Stimulated activated CD4-positive, alpha-beta T cell treated with anti-CD3 and anti-CD28 coated beads, Interleukin-15, amount 100 ng/mL, for 48 hours (primary cell): ENCODE measurements at places on chromosomes 1 and 21.

GRCh38 chr1:229848752-229849677 lies 218.0 kb upstream of the GALNT2 start:
- no peak for DNase-seq

DNA sequence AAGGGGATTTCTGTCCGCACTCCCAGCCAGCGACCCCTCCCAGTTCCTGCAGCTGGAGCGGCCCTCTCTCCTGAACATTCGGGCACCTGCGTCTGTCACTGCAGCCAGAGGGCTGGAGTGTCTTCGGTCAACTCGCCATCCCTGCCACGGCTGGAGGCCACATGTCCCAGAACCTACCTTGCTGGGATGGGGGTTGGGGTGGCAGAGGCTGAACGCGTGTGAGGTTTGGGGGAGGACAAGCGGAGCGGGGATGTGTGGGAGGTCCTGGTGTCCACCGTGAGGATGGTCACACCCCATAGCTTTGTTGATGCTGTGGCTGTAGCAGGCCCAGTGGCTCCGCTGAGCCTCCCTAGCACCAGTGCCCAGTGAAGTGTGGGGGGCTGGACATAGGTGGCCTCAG lies 14.8 kb upstream of the C1orf174 start:
- DNase-seq, result no peak

GRCh38 chr1:165069829-165070228 lies 286.7 kb downstream of the LMX1A start:
- no peak for DNase-seq

- DNase-seq, result no peak
Measured at GRCh38 chr1:203323587-203323986, 18.3 kb downstream of the BTG2 start.

DNA sequence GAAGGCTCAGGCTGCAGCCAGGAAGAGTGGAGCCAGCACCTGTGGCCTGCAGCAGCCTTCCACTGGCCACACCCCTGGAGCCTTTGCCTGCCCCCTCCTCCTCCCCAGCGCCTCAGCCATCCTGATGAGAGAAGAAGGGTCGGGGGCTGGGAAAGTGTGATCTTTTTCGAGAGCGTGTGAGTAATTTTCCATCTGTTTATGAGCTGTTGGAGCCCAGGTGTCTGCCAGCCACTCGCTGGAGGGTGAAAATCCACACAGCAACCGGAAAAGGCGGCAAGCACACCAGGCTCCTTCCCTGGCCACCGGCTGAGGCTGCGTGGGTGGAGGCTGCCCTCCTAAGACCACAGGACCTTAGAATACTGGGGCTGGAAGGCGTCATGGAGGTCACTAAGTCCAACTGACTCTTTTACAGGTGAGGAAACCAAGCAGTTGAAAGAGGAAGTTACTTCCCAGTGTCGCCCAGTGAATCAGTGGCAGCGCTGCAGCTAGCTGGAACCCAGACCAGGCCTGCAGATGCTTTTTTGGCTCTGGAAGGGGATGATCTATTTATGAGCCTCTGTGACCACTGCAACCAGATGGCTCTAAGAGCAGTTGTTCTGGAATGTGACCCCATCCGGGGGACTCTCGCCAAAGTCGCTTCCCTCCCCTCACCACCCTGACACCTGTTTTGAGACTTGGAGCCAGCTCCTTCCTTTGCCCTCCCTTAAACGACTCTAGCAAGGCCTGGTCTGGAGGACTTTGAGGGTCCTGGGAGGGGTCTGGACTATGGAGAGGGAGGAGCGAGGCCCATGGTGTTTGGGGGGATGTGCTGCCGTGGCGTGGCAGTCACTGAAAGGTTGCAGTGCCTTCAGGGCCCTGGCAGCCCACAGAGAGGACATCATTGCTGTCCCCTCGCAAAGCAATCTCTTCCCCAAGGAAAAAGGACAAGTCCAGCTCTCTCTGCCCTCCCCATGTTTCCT lies 54.5 kb downstream of the LGR6 start:
- no peak for DNase-seq

GRCh38 chr1:12458571-12458970 lies 159.4 kb downstream of the DHRS3 start:
- DNase-seq, result no peak

DNA sequence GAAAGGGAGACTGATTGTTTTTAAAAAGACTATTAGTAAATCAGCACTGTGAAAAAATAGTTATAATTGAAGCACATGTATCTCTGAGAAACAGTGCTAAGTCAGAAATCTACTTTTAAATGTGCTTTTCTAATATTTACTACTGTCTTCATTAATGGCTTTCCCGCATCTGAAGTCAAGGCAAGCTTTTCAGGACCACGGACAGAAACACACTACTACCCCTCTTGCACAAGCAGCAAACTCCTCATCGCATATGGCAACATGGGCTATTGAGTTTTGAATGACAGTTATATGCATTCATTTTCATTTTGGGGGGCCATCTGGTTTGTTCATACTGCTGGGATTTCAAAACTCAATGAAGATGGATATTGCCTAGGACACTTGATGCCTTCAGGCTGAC lies 433.4 kb upstream of the CAMK1G start:
- no peak for DNase-seq

GRCh38 chr1:96370757-96371156 lies 350.8 kb upstream of the PTBP2 start:
- DNase-seq, result no peak

DNA sequence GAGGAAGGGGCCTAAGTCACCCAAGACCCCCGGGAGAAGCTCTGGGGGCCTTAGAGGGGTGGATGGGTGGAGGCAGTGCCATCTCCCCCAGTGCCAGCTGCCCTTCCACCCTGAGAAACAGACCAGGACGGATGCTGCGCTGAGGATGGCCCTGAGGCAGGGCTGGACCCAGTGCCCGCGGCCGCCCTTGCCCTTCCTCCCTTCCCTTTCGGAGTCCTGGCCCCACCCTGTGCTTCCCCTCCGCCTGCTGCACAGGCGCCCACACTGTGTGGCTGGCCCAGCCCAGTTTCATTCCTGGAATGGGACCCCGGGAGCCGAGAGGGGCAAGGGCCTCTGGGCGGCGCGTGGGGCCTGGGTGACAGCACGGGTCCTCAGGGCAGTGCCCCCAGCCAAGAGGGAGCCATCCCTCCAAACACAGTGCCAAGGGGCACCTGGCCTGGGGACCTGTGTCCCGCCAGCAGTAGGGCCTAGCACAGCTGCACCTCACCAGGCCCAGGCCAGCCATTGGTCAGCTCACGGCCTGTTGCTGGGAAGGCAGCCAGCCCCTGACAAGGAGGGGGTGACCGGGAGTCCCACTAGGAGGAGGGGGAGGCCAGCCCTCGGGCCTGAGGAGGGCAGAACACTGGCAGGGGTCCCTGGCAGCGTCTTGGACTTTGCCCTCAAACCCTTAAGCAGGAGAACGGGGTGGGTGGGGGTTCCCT lies 13.4 kb upstream of the SKI start:
- no peak for DNase-seq

DNA sequence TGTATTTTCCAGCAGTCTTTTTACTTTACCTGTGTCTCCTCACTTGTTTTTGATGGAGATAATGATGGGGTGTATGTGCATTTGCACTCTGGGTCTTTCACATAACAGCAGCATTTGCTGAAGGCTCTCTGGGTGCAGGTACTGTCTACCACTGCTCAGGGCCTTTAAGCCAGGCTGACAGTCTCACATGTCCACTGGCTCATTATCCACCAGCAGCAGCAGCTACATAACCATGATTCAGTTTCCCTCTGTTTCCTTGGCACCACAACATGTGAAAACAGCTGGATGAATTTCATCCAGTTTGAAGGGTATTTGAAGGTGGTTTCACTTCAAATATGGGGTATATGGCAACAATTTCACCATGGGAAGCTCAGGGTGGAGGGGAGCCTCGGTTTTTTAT lies 41.2 kb upstream of the ROR1 start:
- no peak for DNase-seq

GRCh38 chr1:157097692-157098091 lies 1.9 kb downstream of the ETV3L start:
- no peak for DNase-seq

DNA sequence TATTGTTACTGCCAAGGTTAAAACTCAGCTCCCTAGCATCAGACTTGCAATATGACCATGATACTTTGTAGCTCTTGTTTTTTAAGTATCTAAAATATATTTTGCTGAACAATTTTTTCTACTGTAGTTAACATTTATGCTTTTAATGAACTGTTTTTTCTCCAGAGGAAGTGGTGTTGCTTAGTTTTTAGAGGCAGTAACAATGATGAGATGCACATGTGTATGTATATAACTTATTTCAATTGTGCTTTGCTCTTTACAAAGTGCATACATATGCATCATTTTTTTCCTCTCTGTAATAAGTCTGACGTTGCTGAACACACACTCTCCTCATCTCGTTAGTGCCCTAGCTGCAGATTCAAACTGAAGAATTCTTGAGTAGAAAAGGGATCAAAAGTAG lies 418.8 kb downstream of the ZP4 start:
- DNase-seq, result no peak

GRCh38 chr1:86296305-86297205 lies 99.6 kb downstream of the ODF2L start:
- DNase-seq, result no peak

DNA sequence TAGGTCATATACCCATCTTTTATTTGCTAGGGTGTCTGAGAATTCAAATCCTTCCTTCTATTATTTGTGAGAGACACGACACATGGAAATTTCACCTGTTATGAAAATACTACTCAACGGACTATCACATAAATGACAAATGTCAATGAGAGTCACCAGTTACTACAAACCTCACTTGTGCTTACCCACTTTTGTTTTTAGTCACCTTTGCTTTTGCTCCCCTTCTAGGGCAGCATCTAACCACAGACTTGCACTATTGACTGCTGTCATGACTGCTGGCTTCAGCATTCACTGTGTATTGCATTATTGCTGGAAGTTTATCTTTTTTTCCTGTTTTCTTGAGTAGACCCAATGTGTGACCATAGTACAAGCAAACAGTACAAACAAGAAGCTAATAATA lies 1048.0 kb downstream of the PLA2G4A start:
- no peak for DNase-seq
